NCI-H1092 (cell line): ENCODE measurements at places on chromosomes 5 and 9.
A peak's percentile ranks its signal among the peaks of the same experiment; 100 is the strongest.

- DNase-seq = no peak
These were observed 2.4 kb upstream of the TRIM7 start for GRCh38 chr5:181207214-181207959.

DNA sequence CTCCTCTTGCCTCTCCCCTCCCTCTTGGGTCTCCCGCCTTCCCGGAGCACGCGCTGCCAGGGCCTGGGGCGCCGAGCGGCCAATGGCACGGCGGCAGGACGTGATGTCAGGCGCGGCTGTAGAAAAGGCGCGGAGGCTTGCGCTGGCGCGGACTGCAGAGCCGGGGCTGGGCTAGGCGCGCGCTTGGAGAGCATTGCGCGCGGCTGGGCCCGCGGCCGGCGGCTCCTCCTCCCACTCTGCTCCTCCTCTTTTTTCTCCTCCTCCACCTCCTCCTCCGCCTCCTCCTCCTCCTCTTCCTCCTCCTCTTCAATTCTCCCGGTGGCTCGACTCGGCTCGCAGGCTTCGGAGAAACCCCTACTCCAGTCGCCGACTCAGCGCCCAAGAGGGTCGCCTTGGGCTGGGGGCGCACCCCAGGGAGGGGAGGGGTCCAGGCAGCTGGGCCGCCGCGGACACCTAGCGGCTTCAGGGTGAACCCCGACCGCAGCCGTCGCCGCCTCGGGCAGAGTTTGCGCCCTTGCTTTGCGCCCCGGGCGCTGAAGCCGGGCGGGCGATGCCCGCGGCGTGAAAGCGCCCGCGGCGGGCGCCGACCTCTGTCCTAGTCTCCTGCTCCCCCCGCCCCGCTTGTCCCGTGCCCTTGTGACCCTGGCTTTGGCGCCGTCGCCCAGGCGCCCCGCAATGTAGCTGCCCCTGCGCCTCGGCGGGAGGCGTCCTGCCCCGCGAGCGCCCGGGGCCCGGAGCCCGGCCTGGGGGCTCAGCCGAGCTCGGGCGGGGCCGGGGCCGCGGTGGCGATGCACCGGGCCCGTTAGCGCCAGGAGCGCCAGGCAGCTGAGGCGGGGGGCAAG, at the start of gene LHX2:
TSS of gene LHX2 (plus strand) at position 309 of the 842 bp plus-strand sequence. CDS start 581 bp downstream, outside the sequence.
- DNase-seq = peak; percentile 98

GRCh38 chr5:112635276-112635675, 102.4 kb upstream of the APC start:
- no peak for DNase-seq

DNA sequence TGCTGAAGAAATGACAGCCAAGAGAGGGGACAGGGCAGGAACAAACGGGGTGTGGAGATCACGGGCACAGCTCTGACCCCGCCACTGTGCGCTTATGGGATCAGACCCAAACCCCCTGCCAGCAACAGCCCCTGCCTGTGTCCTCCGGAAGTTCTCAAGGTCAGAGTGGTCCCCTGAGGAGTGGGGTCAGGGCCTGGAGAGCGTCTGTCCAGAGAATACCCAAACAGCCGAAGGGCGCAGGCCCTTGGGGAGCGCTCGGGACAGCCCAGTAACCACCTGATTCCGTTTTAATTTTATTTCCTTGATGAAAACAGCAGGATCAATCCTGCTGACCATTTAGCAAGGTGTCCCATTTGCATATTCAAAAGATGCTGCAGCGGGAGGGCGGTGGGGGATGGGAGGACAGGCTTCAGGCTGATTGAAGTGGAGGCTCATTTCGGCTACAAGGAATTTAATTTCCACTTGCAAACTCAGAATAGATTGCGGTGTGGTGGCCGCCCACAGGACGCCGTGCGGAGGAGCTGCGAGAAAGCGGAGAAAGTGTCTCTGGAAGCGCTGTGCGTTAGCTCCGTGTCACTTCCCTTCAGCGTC, 32.6 kb upstream of the TMEM250 start:
- no peak for DNase-seq
